Activated CD8-positive, alpha-beta memory T cell treated with anti-CD3 and anti-CD28 coated beads for 4 hours (primary cell): ENCODE measurements at places on chromosomes 4 and X.

DNA sequence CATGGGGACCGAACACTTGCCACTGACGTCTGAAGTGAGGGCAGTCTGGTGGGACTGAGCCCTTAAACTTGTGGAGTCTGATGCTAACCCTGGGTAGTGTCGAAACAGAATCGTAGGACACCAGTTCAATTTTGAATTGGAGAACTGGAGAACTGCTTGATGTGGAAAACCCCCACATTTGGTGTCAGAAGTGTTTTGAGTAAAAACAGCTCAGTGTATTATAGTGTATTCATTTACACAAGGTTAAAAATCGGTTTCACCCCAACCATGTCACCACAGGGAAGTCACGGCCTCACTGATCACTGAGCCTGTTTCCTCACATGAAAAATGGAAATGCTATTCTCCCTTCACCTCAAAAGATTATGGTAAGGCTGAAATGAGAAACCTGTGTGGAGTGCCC is 21.9 kb downstream of the PIN4 start:
- no peak for DNase-seq

- DNase-seq, result no peak
Measured at GRCh38 chr4:185405296-185405999, 8.8 kb downstream of the ANKRD37 start.

DNA sequence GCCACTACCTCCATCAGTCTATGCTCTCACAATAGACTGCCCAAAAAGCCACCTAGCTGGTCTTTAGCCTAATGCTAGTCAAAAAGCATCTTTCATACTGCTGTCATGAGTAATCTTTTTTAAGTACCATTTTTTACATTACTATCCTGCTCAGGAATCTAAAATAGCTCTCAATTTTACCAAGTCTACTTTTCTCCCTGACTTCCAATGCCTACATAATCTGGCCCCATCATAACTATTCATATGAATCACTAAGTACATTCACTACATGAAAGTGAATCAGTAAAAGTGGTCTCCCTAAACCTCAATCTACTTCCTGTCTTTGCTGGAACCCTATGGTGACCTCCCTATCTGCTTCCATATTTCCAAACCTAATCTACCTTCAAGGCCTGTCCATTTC is 105.9 kb downstream of the THOC2 start:
- DNase-seq, result no peak

DNA sequence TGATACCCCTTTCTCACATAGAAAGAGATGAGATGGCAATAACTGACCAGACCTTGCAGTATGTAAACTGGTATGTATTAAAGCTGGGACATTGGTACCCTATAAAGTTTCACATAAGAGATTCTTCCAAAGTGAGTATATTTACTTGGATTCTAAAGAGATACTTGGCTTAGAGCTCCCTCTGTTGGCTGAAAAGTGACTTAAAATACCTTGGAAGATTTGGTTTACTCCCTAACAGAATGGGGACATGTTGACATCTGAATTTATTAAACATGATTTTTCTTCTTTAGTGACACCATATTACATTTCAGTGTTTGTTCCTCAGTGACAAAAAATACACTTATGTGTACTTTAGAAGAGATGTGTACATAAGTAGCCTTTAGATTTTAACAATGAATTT is 47.9 kb upstream of the RGN start:
- no peak for DNase-seq

DNA sequence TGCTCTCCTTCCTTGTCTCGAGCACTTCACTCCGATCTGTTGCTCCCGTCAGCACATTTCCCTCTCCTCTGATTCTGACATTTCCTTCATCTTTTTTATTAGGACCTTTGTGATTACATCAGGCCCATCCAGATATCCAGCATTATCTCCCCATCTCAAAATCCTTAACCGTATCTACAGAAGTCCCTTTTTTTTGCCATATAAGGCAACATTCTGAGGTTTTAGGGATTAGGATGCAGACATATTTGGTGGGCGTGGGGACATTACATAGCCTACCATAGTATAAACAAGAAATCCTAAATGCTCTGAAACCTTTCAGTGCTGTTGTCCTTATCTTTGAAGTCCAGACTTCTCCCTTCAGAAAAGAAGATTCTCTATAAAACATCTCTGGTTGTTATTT is 505.0 kb upstream of the PITX2 start:
- no peak for DNase-seq

DNA sequence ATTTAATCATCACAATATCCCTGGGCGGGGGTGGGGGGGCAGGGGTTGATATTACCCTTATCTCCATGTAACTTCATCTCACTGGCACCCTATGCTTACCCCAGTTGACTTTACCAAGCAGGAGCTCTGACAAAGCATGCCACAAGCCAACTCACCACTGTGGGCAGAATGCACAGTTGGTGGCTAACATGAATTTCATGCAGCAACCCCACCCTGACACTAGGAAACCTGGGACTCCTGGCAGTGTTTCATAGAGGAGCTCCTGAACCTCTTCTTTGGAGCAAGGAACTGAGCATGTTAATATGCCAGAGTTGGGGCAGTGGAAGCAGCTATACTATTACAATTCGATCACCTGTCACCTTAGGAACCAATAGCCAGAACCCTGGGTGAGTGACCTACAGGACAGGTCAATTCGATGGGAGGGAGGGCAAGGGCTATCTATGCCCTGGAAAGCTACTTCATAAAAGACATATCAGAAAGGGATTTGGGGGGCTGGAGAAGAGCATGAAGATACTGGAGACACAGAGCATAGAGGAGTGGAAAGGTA is 97.2 kb upstream of the ACSL4 start:
- no peak for DNase-seq

- DNase-seq, result no peak
Measured at GRCh38 chr4:76950956-76951671, 1.6 kb downstream of the SEPTIN11 start.

GRCh38 chr4:61068060-61068459 is 132.1 kb upstream of the ADGRL3 start:
- DNase-seq, result no peak

DNA sequence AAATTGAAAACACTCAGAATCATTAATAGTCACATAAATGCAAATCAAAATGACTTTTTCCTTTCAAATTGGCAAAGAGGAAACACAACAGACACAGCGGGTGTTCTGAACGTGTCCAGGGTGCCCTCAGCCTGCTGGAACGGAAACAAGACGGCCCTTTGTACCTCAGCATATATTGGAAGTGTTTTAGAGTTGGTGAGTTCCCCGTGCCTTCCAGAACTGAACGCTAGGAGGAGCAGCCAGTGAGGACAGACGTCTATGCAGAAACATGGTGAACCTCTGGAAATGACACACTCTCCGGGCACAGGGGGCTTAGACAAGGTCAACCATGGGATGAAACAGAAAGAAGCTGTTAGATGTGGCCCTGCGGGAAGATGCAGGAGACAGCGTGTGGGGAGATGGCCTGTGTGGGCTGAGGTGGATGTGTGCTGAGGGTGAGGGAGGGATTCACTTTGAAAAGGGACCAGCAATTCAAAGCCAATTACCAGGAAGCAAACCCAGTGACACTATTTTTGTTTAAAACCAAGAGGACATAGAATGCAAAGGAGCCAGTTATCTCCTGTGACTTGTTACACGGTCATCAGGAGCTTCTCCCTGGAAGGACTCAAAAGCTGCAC is 40.4 kb downstream of the RNF212 start:
- no peak for DNase-seq

- no peak for DNase-seq
Measured at GRCh38 chr4:122728856-122729255, 3.6 kb upstream of the BBS12 start.

GRCh38 chr4:76156635-76157034 is 8.4 kb upstream of the NUP54 start:
- no peak for DNase-seq

- DNase-seq, result no peak
Measured at GRCh38 chr4:132809298-132810032, 339.6 kb upstream of the PCDH10 start.

- DNase-seq, result no peak
Measured at GRCh38 chr4:39446483-39446841, 12.3 kb downstream of the RPL9 start.

- no peak for DNase-seq
Measured at GRCh38 chrX:137031517-137032340, 2.1 kb downstream of the GPR101 start.

DNA sequence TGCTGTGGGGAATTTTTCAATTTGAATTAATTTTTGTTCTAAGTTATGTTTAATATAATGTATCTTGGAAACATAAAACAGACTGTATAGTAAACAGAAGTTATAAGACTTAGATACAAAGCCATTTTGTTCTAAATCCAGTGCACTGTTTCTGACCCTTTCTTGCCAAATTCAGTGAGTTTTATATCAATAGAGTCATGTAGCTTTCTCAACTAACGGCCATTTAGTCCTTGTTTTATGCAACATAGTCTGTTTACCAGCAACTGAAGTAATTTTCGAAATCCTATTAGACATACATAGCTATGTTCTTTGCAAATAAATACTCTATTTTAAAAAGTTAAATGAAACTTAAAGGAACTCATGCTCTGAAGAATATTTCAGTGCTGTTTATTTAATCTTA is 242.8 kb downstream of the ADGRL3 start:
- DNase-seq, result no peak

DNA sequence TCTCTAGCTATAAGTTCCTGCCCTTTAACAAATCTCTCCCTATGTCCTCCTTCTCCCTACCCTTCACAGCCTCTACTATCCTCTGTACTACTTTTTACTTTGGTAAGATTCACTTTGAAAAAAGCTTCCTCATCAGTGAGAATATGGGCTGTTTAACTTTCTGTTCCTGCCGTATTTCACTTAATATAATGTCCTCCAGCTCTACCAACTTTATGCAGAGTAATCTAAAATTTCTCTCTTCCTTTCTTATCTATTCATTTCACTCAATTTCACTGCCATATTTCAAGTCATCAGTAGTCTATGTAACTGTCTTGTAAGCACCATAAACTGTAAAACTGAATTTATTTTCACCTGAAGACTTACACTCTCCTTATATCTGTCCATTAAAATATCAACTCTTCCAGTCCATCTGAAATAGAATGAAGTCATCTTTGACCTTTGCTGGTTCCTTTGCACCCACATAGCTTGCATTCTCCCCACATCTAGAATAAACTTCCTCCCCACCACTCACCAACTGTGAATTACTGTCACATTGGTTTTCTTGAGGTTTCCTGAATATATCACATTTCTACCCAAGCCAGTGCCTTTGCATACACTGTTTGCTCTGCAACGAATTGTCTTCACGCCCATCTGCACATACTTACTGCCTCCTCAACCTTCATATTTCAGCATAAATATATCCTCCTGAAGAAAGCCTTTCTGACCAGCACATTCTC is 54.6 kb downstream of the ARAP2 start:
- no peak for DNase-seq

DNA sequence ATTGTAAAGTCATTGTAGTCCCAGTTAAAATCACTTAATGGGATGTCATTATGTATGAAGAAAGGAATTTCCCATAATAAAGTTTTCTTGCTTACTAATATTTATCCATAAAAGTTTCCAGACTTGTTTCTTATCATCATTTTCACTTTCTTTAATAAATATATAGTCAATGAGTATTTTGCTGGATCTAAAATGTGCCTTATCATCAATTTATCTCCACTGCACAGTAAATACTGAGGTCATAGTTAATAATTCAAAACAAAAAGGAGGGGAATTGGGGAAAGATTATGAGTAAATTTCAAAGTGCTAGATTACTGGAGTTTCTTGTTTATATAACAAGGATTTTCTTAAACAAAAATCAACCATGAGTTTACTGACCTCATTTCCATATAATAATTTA is 279.5 kb upstream of the DKK2 start:
- no peak for DNase-seq

- no peak for DNase-seq
Measured at GRCh38 chr4:2040391-2041238, 18.5 kb upstream of the NAT8L start.

GRCh38 chr4:172169871-172170270 is 356.7 kb downstream of the GALNTL6 start:
- DNase-seq, result no peak

- no peak for DNase-seq
Measured at GRCh38 chr4:80336582-80336981, 1.1 kb downstream of the CFAP299 start.

- DNase-seq, result no peak
Measured at GRCh38 chr4:6845027-6845426, 62.5 kb downstream of the KIAA0232 start.

GRCh38 chr4:75030649-75031235 is 97.8 kb downstream of the PARM1 start:
- DNase-seq, result no peak

GRCh38 chrX:4450177-4450576 is 736.7 kb upstream of the PRKX start:
- no peak for DNase-seq

GRCh38 chr4:168557658-168558057 is 60.8 kb downstream of the PALLD start:
- DNase-seq, result no peak
